ENCODE measurements at places on chromosomes 5 and 9.

DNA sequence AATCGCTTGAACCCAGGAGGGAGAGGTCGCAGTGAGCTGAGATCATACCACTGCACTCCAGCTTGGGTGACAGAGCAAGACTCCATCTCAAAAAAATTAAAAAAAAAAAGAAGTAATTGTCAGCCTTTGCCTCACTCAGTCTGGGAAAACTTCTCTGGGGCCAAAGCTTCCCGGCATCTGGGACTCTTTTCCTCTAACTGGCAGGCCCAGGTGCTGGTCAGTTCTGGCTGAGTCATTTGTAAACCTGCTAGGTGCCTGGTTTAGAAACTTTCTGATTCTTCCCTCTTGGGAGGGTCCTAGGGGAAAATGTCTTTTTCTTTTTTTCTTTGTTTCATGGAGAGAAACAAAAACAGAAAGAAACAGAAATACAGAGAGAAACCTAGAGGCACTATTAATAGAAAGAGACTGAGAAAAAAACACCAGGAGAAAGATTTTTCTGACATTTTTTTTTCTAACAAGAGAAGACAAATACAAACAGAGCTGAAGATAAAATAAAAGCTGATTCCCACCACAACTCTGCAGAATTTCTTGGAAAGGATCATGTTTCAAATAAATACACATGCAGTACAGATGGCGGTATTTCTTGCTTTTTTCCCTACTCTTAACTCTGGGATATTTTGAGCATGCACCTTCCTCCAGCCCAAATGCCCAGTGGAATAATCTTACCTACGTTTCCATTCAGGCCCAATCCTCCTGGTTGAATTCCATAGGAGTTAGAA is 22.1 kb upstream of the UBAP2 start:
- DNase-seq: no peak

GRCh38 chr5:133121611-133122150 is 69.9 kb downstream of the HSPA4 start:
- DNase-seq: no peak

DNA sequence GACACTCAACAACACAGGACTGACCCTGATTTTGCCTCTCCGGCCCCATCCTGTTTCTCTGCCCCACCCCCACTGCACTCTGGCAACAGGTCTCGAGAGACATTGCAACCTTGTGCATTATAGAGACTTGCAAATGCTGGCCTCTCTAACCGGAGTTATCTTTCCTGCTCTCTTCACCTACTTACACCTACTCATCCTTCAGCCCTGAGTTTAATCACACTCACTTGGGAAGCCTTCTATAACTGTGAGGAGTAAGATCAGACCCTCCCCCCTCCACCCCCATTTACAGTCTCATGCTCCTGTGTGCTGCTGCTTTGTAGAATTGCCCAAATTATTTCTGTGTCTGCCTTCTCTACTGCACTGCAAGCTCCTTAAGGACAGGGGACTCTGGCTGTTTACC is 42.8 kb downstream of the WWC1 start:
- DNase-seq: no peak

- DNase-seq: no peak
Observed at GRCh38 chr5:27381686-27382085, 343.3 kb upstream of the CDH9 start.

DNA sequence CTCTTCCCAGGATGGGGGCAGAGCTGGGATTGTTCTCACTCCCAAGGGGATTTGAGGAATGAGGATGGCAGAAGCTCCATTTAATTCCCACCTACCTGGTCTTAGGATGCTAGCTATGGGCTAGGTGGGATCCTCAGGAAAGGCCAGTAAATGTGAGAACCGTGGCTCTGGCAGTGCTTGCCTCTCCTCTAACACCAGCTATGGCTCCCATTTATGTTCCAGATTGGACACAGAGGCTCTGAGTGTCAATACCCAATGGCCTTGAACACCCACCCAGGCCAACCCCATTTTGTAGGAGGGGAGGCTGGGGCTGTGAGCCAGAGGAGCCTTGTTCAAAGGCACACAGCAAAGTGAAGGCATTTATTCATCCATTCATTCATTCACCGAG is 10.2 kb upstream of the DAB2IP start:
- DNase-seq: no peak

DNA sequence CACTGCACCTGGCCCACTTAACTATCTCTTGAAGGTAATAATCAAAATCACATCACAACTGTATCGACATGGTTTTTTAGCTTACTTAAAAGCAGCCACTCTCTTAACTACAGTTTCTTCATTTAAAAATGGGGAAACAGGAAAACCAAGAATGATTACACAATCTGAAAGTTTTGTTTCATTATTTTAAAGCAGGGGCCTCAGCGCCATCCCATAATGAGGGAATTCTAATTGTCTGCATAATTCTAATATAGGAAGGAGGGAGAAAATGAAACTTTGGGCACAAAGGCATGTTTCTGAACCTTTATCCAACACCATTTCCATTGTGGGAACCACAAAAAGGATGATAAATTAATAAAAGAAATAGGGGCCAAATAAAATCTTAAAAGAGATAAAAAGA is 7.6 kb downstream of the HACD4 start:
- no peak for DNase-seq

- DNase-seq: no peak
Observed at GRCh38 chr5:157109744-157110143, 900 bp upstream of the HAVCR2 start.

DNA sequence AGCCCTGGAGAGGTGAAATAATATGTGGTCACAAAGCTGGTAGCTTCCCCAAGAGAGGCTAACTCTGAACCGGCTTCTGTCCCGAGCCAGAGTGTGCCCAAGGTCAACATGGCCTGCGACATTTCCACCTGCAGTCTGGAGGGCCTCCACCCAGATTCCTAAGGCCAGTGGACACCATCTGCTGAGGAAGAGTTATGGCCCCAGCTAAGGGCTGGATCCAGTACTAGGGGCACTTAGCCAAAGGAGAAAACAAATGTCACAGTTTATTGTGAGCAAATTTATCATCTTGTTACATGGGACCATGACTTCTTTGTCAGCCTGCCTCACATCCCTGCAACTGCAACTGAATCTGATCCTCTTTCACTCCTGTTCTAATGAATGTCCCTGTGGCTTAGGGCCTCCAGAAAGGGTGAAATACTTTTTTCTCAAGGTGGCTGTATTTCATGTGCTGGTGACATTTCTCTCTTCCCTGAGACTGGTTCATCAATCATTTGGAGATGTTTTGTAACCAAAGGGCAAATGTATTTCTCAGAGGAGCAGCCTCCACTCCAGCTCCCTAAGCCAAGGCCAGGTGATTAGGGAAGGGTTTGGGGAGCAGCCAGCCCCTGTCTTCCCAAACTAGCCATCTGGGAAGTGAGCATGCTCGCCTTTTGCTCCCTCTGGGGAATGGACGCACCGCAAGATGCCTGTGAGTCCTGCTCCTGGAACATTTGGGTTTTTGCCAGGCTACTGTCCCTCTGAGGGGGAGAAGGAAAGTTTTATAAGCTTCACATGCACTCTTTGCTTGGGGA is 148.3 kb downstream of the CMYA5 start:
- no peak for DNase-seq

- DNase-seq: no peak
Observed at GRCh38 chr5:162068412-162068811, 839 bp downstream of the GABRG2 start.
